Activated T-cell treated with anti-CD3 and anti-CD28 coated beads for 1 hour (primary cell): ENCODE measurements at places on chromosomes 1 and 21.

GRCh38 chr21:45539046-45539795 lies 3.0 kb downstream of the SLC19A1 start:
- DNase-seq = no peak

- DNase-seq = no peak
Observed at GRCh38 chr1:201471772-201472171, 2.8 kb upstream of the PHLDA3 start.

GRCh38 chr1:201536558-201536957 lies 2.4 kb upstream of the NAV1 start:
- DNase-seq = no peak

- no peak for DNase-seq
Observed at GRCh38 chr1:59565611-59566410, 248.9 kb upstream of the HOOK1 start.

- no peak for DNase-seq
Observed at GRCh38 chr1:239816081-239816782, 275.5 kb upstream of the FMN2 start.

- DNase-seq = no peak
Observed at GRCh38 chr1:46809071-46809470, 10.2 kb downstream of the CYP4B1 start.
